ENCODE measurements at places on chromosomes 7 and 10.

DNA sequence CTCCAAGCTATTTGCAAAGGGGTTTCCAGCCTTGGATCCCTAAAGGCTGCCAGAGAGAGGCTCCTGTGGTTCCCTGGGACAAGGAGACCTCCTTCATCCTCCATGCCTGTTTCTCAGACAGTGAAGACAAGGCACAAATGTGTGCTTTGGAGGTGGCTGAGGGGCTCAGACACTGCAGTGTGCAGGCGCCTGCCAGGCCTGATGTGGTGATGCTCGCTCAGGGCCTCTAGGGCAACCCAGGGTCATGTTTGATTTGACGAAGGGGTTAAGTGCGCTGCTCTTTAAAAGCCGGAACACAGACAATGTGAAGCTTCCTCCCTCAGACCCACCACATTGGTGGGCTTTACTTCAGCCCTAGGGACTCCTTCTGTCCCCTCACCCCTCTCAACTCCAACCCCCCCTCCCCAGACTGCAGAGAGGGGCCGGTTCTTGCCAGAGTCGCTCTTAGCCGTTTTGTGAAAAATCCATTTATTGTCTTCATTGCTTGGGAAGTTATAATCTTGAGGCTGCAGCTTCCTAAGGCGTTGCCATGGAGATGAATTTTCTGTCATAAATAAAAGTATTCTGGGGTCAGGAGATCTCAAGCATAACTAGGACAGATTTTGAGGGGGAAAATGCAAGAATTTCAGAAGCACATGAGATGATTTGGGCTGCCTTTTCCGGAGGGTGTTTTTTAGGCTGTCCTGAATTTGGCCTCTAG, 35.8 kb downstream of the PDGFA start:
- DNase-seq: no peak

DNA sequence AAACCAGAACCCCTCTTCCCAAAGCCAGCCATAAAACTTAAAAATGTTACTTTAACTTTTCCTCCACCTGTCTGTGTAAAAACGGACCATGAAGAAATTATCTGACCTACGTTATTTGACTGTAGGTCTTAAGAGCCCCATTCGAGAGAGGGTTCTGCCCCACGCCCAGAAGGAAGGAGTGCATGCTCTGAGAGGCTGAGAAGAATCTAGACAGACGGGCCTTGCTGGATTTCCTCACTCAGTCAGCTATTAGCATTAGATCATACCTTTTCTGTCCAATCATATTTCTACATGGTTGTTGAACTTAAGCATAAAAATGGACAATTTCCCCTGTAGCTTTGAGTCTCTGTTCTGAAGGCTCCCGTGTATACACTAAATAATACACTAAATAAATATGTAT, 38.1 kb upstream of the WDR11 start:
- no peak for DNase-seq

GRCh38 chr7:70097645-70098044, 499.4 kb downstream of the AUTS2 start:
- DNase-seq: no peak

DNA sequence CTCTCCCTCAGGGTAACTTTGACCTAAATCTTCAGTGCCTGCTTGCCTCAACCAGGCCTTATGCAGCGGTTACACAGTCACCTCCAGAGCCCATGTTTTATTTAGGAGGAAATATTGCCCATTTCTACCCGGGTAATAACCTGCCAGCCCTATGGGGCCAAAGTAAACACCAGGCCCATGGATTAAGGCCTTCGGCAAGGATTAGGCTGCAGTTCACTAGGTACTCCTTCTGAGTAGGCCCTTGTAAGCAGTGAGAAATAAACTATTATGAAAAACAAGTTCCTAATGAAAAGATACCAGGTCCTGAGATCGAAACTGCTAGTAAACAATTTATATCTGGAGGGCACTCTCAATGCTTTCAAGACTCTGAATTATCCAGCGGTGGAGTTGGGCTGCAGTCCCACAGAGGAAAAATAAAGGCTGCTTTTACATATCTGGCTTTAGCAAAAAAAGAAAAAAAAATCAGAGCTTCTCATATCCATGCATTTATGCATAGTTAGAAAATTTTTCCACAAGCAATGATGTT, 3.7 kb upstream of the HOXA10 start:
- DNase-seq: no peak

DNA sequence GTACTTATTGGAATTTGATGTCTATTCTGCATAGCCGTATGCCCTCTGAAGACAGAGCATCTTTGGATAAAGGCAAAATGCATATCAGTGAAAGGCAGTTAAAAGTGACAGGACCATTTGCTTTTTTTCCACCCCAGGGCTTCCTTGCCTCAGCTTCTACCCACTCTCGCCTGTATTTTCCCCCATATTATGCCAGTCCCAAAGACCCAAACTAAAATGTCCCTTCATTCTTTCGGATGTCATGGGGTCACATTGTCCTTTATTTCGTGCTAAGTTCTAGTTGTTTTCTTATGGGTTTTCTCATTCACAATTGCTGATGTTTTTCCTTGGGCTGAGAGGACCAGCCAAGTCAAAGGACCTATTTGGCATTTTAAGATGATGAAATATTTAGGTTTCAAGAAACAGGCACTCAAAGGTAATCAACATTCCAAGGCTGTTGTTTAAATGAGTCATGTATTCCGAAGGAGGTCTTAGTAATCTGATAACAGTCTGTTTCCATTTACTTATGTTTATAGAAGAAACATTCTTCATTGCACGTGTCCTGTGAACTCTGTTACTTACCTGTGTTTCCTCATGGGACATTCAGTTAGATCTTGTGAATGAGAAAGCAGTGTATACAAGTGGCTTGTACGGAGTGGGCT, 74.1 kb downstream of the DNAH11 start:
- no peak for DNase-seq

- no peak for DNase-seq
These were observed 4.0 kb downstream of the GFRA1 start for GRCh38 chr10:116268976-116269375.

DNA sequence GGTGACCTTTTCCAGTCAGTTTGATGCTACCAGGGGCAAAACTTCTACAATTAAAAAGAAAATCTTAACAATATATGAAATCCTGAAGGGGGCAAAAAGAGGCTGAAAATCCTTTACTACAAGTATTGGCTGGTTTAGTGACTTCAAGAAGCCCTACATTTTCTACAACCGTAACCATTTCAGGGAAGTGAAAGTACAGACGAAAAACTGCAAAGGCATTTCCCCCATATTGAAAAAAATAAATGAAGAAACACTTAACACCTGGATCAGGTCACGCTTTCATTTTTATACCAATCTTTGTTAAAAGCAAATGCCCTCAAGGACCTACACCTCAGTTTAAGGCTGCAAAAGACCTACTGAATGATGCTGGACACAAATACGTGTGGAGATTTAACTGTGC, 38.6 kb downstream of the IL6 start:
- no peak for DNase-seq

- DNase-seq: no peak
These were observed 175.5 kb upstream of the ITGB1 start for GRCh38 chr10:33133557-33133956.

GRCh38 chr10:125340903-125341302, 180.5 kb upstream of the CTBP2 start:
- no peak for DNase-seq

- peak; percentile 36 for DNase-seq
These were observed 13.1 kb downstream of the PHTF2 start for GRCh38 chr7:77811516-77812289.

- no peak for DNase-seq
These were observed 539.7 kb upstream of the KCND2 start for GRCh38 chr7:119733127-119733879.

DNA sequence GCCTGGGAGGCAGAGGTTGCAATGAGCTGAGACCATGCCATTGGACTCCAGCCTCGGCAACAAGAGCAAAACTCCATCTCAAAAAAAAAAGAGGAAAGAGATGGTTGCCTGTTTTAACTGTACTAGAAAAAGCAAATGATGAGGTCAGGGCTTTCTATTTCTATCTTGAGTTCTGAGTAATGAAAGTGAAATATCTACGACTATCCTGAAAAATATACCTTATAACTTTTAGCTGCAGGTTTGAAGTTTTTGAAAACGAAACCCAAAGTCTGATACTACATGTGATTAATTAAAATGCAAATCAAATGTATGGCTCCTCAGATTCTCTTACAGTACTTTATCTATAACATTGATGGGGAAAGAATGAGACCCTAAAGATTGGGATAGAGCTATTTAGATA, 636.2 kb upstream of the LRRN3 start:
- DNase-seq: no peak

Measured in HepG2 (cell line).